ENCODE measurements at places on chromosomes 5 and 9.

GRCh38 chr9:15485836-15486666, 24.7 kb downstream of the PSIP1 start:
- no peak for DNase-seq

- no peak for DNase-seq
Observed at GRCh38 chr5:82772281-82772680, 304.9 kb downstream of the TMEM167A start.

DNA sequence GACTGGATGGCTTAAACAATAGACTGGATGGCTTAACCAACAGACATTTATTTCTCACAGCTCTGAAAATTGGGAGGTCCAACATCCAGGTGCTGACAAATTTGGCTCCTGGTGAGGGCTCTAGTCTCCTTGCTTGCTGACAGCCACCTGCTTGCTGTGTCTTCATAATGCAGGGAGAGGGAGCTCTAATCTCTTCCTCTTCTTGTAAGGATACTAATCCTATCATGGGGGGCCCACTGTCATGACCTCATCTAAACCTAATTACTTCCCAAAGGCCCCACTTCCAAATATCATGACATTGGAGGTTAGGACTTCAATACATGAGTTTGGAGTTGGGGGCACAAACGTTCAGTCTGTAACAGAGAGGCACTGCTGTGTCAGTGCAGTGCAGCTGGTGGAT, 26.4 kb downstream of the FOXD1 start:
- DNase-seq: no peak

- DNase-seq: no peak
Observed at GRCh38 chr5:61702784-61703183, 370.7 kb downstream of the ZSWIM6 start.

All from stomach (tissue), 19 donors.